ENCODE measurements at places on chromosomes 16 and 17.

DNA sequence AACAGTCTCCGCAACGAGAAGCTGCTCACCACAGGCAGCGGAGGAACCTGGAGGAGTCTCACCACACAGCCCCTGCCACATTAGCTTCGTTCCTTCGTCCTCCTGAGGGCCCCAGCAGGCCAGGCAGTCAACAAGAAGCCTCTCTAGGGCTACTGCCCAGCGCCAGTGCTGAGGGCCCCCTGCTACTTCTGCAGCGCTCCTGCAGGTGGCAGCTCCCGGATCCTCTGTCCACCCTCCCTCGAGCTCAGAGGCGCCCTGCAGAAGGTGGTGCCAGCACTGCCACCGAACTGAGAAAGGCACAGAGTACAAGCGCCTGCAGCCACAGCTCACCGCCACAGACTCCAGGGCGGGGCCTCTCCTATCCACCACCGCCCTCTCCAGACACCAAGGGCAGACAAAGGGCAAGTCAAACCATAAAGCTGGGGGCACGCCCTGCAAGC lies 27.3 kb downstream of the KDM8 start:
- DNase-seq: no peak

GRCh38 chr16:81810894-81811538 lies 31.9 kb downstream of the PLCG2 start:
- no peak for DNase-seq

GRCh38 chr16:80309178-80309577 lies 231.6 kb upstream of the DYNLRB2 start:
- DNase-seq: no peak

DNA sequence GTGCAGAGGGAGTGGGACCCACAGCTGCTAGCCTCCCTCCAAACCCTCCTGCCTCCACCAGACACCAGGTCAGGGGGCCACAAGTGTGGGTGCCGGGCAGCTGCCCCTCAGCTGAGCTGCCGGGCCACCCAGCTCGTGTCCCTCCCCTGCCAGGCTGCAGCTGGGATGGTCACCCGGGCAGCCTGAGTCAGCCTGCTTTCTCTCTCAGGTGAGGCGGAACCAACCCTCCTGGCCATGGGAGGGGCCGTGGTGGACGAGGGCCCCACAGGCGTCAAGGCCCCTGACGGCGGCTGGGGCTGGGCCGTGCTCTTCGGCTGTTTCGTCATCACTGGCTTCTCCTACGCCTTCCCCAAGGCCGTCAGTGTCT lies 6.9 kb downstream of the SLC16A3 start:
- no peak for DNase-seq

GRCh38 chr17:78325076-78325687 lies 34.7 kb downstream of the SOCS3 start:
- peak; percentile 82 for DNase-seq

GRCh38 chr16:12458591-12459358 lies 344.9 kb downstream of the CPPED1 start:
- DNase-seq: no peak

DNA sequence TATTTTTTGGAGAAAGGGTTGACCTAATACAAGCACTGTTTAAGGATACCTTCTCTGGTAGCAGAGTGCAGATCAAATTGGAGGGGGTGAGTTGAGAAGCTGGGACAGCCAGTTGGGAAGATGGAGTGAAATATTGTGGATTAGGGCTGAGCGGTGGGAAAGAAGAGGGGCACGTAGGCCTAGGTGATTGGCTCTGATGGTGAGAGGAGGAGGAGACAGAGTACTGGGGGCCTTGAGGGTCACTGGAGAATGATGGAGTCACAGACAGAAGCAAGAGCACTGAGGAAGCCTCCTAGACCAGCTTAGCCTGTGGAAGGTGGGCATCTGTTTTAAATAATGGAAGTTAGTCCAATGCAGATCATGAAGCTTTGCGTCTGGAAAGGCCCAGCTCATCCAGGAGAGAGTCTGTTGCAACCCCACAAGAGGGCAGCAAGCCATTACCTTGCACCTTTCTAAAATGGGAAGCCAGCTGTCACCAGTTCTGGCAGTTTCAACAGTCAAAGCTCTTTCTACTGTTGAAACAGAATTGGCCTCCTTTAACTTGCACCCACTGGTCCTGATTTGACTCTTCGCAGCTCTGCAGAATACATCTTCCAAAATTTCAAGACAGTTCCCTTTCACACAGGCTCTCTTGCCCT lies 11.8 kb downstream of the SLC9A5 start:
- DNase-seq: no peak

DNA sequence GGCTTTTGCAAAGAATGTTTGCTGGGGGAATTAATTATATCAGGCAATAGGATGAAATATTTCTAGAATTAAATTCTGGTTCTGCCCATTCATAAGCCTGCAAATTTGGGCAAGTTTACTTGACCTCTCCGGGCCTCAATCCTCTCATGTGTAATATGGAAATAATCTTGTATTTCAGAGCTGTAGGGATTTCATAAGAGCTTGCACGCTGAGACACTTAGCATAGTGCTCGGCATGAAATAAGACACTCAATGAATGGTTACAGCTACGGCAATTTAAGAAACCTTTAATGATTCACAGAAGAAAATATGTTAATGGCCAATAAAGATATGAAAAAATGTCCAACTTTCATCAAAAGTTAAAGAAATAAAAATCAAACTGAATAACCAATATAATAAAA lies 40.6 kb upstream of the PITPNM3 start:
- DNase-seq: no peak

DNA sequence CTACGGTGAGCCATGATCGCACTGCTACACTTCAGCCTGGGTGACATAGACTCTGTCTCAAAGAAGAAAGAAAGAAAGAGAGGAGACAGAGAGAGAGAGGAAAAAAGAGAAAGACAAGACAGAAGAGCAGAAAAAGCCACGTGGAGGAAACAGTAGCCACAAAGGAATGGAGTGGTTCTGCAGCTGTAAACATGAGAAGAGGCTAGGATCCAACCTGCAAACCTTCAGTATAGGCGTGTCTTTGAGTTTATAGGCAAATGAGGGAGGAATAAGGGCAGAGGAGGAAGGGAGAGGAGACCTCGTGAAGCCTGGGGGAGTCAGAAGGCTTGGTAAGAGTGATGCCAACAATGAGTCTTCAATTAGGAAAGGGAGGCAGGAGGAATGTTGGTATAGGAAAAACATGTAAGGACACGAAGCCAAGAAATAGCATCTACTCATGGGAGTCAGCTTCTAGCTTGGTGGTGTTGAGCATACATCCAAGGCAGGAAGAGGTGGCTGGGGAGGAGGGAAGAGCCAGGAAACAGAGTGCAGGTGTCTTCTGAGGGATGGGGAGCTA lies 3.9 kb downstream of the MED9 start:
- no peak for DNase-seq

Measured in femur (tissue), 1 donor.